Stimulated activated CD4-positive, alpha-beta T cell treated with anti-CD3 and anti-CD28 coated beads, Interleukin-1b, Interleukin-23, amount 100 ng/mL, for 1 hour (primary cell): ENCODE measurements at places on chromosomes 3 and 15.

GRCh38 chr3:160226026-160226907 lies 1.0 kb downstream of the C3orf80 start:
- no peak for DNase-seq

GRCh38 chr3:40581166-40581565 lies 56.4 kb downstream of the ZNF621 start:
- no peak for DNase-seq

DNA sequence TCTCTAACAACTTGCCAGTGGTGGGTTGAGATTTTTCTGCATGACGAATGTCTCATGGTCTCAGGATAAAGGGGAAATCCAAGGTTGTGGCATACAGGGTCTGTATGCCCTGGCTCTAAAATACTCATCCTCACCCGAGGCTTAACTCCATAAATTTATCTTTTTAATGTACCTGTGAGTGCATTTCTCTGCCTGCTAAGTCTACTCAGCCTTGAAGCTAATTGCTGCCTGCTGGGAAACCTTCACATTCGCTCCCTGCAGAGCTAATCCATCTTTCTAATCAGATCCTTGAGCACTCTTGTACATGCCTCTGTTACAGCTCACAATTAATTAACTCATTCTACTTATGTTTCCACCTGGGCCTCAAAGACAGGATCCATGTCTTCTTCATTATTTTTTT lies 93.8 kb downstream of the CMSS1 start:
- DNase-seq, result no peak

GRCh38 chr3:53766706-53767105 lies 79.5 kb downstream of the CHDH start:
- DNase-seq, result no peak

DNA sequence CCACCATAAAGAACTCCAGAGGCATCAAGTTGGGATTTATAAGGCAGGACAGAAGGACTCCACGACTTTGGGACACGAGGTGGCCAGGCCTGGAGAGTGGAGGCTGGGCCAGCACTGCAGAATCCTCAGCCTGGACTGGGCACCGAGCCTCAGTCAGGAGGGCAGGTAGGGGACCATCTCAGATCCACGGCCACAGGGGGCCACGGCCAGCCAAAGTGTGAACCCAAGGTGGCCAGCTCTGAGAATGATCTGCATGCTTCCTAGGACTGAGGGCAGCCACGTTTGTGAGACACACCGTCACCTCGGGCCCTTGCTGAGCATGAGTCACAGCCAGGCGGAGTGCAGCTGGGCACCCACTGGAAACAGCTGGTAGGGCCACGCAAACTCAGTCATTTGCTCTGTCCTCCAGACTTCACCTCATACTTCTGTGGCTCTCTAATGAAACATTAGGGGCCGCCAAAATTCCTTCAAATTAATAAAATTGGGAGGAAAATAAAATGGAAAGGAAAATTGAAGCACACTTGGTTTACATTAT lies 65.8 kb downstream of the CTNNB1 start:
- DNase-seq, result no peak

DNA sequence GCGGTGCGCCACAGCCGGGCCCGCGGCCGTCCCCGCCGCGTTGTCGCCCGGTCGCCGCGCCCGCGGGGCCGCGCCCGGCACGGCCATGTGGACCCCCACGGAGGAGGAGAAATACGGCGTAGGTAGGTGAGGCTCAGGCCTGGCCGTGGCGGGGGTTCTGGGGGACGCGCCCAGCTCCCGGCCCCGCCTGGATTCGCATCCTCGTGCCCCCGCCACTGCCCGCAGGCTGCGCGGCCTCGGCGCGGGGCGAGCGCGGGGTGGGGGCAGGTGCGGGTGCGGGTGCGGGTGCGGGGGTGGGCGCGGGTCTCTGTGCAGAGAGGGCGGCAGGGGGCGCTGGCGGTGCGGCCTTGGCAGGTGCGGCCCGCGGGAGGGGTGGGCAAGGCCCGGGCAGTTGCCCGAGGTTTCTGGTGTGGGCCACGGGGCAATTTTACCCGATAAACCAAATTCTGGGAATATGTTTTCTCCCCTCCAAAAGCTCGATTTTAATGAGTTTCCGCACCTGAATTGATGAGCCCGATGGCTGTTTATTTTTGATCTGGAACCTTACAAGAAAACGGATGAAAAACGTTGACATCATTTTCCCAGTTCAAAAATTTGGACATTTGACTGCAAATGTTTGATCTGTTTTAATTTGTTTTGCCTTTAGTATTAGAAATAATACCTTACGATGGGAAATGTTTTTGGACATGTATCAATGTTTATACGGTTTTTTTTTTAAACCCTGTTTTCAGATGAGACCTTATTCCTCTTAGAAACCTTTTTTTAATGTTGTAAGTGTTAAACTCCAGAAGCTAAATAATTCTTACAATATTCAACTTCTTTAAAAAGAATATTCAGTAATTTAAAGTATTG lies 678 bp downstream of the DOCK3 start:
- peak; percentile 48 for DNase-seq

- no peak for DNase-seq
Measured at GRCh38 chr3:153172796-153173757, 11.1 kb downstream of the RAP2B start.

DNA sequence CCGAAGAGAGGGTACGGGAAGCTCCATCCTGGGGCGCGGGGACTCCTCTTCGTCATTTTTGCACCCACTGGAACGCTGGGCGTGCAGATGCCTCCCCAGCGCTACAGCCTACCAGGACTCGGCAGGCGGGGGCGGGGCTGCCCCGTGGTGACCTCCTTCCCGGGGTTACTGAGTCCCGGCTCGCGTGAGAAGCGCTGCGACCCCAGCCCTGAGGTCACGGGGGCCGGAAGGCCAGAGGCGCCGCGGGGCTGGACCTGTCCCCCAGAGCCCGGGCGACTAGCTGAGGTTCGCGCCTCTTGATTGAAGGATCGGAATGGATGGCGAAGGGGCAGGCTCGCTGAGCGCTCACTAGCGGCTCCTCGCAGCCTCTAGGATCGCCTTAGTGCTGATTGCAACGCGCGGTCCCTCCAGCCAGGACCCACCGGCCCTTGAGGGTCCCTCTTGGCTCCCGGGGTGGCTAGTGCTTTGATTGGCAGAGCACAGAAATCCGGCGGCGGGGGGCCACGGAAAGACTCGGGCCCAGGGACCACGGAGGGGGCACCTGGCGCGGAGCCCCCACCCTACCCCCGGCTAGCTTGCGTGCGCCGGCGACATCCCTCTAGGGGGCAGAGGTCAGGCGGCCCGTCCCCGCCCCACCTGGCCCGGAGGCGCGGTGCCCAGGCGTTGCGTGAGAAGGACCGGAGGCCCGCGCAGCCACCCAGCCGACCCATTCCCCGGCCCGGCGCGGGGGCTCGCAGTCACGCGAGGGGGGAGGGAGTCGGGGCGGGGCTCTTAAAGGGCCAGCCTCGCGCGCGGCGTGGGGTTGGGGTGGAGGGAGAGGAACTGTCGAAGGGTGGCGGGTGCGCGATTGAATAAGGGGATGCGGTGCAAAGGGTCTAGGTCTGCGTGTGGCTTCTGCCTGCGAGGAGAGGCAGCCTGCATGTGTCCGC lies 781 bp upstream of the CYP1A1 start:
- peak; percentile 30 for DNase-seq

- DNase-seq, result no peak
Measured at GRCh38 chr3:178275311-178275710, 260.9 kb upstream of the KCNMB2 start.

- DNase-seq, result no peak
Measured at GRCh38 chr15:36430726-36431265, 148.6 kb upstream of the CDIN1 start.

DNA sequence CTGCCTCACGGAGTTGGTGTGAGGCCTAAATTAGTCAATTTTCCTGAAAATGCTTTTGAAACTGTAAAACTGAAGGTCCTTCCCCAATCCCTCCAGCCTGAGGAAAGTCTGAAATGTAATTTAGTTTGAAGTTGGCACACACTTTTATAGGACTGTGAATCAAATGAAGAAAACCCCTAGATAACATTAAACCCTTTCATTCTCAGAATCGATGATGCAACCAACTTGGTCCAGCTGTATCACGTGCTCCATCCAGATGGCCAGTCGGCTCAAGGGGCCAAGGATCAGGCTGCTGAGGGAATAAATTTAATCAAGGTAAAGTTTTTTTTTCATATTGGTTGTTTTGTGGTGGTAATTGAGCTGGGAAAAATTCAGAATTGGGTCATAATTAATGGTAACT lies 11.7 kb downstream of the MRPS22 start:
- DNase-seq, result no peak

- no peak for DNase-seq
Measured at GRCh38 chr15:89822026-89822425, 7.4 kb upstream of the ANPEP start.

GRCh38 chr3:112623717-112624116 lies 17.2 kb downstream of the CCDC80 start:
- no peak for DNase-seq

DNA sequence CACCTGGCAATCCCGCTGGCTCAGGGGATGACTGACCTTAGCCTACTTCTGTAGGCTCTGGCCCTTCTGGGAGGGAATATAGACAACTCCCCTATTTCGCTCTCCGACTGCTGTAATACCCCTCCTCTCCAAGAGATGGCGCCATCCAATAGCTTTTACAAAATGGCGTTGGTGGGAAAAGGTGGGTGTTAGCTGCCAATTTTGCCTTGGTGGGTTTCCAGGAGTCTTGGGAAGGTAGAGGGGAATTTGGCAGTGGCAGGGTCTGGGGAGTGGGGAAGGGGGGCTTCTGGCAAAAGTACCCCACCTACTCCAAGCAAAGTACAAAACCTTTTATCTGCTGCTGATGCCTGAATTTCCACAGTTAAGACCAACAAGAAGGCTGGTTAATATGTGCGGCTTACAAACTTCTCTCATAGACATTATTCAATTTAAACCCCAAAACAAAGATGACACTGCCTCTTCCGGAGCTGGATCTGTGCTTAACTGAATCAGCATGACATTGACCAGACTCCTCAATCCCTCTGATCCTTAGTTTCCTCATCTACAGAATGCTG lies 62.1 kb downstream of the RASGRF1 start:
- DNase-seq, result no peak

DNA sequence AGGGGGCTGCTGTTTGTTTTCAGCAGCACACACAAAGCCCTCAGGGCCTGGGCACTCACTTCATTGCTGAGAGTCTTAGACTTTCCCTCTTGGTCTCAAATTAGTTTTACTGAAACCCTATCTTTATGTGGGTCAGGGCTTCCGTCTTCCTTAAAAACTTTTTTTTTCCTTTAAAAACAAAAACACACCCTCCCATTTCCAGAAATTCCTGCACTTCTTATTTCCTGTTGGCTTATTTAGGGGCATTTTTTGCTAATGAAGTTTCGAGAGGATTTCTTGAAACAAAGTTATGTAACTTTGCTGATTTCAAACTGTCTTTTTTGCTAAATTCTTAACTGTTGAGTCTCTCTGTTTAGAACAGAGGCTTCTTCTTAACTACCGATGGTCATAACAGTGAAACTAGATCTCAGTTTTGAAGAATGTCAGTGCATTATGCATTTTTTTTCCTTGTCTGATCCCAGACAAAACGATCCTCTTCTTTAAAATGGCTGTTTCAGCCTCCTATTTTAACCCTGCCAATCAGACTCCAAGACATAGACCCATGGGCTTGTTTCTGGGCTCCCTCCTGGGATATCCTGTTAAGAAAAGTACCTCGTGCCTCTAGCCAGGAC lies 23.3 kb downstream of the ANAPC13 start:
- no peak for DNase-seq

GRCh38 chr15:57519806-57520205 lies 71.9 kb upstream of the MYZAP start:
- DNase-seq, result no peak

DNA sequence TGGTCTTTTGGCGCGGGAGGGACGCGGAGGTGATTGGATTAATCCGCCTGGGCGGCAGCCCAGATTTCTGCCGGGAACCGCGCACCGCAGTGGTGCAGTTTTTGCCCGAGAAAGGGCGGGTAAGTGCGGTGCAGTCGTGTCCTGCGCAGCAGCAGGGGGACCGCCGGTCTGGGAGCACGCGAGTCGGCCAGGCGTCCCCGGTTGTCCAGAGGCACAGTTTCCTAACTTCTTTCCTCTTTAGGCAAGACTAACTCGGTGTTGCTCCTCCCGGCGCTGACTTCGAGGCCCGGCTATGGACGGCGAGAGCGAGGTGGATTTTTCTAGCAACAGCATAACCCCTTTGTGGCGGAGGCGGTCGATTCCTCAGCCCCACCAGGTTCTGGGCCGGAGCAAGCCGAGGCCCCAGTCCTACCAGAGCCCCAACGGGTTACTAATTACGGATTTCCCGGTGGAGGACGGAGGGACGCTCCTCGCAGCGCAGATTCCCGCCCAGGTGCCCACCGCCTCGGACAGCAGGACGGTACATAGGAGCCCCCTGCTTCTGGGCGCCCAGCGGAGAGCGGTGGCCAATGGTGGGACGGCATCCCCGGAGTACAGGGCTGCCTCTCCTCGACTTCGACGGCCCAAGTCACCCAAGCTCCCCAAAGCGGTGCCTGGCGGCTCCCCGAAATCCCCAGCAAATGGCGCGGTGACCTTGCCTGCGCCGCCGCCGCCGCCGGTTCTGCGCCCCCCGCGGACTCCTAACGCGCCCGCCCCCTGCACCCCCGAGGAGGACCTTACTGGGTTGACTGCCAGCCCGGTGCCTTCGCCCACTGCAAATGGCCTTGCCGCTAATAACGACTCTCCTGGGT lies 736 bp downstream of the ARHGEF26 start:
- no peak for DNase-seq

DNA sequence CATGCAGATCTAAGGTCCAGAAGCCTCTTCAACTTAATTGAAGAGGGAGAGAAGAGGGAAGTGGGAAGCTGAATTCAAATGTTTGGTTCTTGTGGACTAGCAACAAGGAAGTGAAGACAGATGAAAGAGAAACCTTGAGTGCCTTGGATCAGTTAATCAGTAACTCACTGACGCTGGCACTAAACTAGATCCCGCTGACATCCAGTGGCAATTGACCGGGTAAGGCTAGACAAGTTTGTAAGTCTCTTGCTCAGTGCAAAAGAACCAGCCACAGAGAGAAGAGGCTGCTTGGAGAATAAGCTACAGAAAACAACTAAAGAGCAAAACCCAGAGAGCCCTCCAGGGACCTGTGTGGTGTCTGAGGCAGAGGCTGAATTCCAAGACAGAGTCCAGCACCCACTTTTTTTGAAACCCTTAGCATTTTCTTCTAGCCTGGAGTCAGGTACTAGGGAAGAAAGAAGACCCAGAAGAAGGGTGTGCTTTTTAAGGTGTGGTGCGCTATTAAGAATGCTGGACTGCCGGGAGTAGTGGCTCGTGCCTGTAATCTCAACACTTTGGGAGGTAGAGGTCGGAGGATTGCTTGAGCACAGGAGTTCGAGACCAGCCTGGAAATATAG lies 6.9 kb downstream of the PLCH1 start:
- no peak for DNase-seq

GRCh38 chr3:30804984-30805383 lies 89.5 kb downstream of the GADL1 start:
- DNase-seq, result no peak
